ENCODE measurements at places on chromosomes 16 and 17.

DNA sequence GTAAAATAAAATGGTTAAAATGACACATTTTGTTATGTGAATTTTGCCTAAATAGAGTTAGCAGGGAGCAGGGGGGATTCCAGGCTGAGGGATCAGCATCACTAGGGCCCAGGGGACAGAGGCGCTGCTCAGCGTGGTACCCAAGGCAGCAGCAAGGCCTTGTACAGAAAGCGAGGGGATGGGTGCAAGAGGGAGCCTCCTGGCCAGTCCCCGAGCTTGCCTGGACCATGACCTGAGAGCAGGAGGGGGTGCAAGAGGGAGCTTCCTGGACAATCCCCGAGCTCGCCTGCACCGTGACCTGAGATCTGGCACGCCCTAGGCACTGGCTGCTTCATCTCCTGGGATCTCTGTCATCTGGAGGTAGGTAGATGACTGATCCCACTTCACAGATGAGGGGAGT is 17.3 kb upstream of the JPH3 start:
- DNase-seq = no peak

DNA sequence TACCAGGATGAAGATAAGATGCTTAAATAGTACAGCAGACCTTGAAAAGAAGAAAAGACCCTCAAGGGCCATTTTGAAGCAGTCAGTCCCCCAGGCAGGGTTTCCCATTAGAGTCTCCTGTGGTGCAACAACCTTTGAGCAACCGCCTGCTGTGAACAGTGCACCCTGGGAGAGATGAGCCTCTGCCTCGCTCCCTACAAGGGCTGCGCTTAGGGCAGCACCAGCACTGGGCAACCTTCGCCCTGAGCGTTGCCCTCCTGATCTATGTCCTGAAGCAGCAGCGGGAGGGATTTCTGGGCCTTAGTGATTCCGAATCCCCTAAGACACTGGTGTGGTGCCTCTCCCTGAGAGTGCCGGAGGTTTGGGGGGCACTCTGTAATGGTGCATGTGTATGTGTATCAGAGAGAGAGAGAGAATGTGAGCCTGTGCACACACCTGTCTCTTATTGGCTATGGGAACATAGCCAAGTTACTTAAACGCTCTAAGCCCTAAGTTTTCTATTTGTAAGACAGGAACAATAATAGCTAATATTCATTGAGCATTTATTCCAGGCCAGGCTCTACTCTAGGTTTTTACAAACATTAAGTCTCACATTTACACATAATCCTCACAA is 25.2 kb upstream of the ABCC12 start:
- no peak for DNase-seq

DNA sequence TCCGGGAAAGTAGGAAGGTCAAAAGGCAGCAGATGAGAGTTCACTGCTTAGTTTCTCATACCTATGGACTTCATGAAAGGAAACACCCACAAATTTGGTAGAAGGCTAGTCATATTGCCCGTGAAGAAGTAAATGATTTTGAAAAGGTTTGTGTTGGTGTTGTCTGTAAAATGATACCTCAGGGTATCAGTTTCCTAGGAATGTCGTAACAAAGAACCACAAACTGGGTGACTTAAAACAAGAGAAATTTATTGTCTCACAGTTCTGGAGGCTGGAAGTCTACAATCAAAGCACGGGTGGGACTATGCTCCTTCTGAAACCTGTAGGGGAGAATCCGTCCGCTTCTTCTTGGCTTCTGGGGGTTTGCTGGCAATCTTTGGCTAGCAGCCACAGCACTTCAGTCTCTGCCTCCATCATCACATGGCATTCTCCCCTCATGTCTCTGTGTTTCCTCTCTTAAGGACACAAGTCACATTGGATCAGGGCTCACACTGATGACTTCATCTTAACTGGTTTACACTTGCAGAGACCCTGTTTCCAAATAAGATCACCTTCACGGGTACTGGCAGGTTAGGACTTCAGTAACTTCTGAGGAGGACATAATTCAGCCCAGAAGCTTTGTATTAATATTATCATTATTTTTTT is 2.0 kb upstream of the NAE1 start:
- DNase-seq = no peak

DNA sequence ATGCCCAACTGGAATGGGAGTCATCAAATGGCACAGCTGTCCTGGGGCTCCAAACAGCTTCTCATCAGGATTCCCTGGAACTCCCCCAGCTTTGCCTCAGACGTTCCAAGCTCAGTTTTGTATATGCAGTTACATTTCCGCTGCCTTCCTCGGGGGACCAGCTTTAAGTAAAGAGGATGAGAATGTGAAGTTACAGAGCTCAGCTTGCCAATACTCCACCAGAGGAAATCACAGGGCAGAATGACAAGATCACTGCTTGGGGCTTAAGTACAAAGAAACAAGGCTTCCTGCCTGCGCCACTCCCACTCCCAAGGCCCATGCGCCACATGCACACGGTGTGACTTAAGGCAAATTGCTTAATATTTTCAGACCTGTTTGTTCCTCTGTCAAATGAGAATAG is 272.4 kb upstream of the CDH11 start:
- no peak for DNase-seq
